ENCODE measurements at places on chromosomes 1 and 21. TPM values are rescaled to one million over a fixed set of nuclear protein-coding genes. Genes with fewer than 3 reads are reported as not detected.

Gene TCHHL1
- not detected for total RNA-seq

DNA sequence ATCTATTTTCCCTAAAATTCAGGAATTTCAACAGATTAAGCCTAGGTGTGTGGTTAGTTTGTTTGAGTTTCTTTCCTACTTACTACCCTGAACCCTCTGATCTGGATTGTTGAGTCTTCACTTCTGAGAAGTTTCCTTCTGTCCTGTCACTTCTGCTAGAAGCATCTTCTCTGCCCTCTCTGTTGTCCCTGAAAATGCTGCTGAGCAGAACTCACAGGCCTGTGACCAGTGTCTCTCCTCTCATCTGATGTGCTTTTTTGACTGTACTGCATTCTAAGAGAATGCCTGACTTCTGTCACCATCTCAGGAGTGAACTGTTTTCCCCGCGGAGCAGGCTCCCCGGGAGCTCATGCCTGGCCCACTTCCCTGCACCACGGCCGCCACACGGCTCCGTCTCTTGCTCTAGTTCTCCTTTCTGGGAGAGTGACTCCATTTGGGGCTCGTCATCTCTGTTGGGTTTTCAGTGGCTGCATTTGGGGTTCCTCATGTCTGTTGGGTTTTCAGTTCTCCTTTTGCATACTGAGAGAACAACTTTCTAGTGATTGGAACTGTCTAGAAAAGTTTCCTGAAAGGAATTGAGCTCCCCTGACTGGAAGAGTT lies 77.9 kb downstream of the POFUT2 start:
- H3K4me1 ChIP-seq: no peaks in the 10 kb centered on the region
- H3K27ac ChIP-seq: no peak overlapping the region
- peaks cover 14% of the 10 kb centered on the region for H3K36me3 ChIP-seq
- no peak for DNase-seq

Gene EDN2
- not detected for total RNA-seq

DNA sequence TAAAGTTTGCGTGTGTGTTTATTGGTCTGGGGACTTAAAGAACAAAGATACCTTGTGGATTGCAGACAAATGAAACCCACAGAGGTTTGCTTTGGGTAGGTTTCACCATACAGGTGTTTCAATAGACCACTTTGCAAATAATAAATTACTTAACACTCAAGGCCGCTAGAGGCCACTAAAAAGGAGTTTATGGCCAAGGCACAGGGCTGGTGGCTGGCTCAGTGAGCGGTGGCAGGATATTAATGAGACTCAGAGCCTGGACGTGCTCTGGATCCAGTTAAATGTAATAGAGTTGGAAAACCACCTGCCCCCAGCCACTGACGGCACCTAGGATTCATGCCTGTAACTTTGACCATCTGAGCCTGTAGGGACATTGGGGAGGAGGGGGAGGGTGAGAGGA lies 44.5 kb downstream of the LRRC38 start:
- no peaks in the 10 kb centered on the region for H3K36me3 ChIP-seq
- no peaks in the 10 kb centered on the region for H3K4me1 ChIP-seq
- H3K27me3 ChIP-seq: no peaks in the 10 kb centered on the region
- peak; percentile 46 for DNase-seq

- no peak overlapping the region for H3K4me3 ChIP-seq
- H3K27me3 ChIP-seq: no peaks in the 10 kb centered on the region
- peaks cover 88% of the 10 kb centered on the region for H3K4me1 ChIP-seq
- H3K27ac ChIP-seq: peak overlapping the region; percentile 78
Measured at GRCh38 chr1:164709126-164709525, 150.1 kb downstream of the PBX1 start.

DNA sequence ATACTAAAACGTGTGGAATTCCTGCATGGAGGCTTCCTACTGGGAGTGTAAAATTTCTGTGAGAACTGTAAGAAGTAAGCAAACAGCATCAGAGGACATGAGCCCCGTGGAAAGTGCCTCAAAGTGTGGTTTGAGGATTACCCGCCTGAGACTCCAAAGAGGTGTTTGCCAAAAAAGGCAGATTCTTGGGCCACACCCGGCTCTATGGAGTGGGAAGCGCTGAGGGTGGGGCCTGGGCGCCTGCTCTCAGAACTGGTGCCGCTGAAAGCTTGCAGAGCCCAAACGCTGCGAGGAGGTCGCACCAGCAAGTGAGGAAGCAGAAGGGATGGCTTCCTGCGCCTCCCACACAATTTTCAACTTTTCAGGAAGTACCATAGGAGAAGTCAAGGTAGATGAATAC lies 43.0 kb upstream of the PSEN2 start:
- no peak overlapping the region for H3K4me3 ChIP-seq
- H3K27me3 ChIP-seq: no peaks in the 10 kb centered on the region
- peak; percentile 65 for DNase-seq
- peaks cover 6% of the 10 kb centered on the region for H3K4me1 ChIP-seq

DNA sequence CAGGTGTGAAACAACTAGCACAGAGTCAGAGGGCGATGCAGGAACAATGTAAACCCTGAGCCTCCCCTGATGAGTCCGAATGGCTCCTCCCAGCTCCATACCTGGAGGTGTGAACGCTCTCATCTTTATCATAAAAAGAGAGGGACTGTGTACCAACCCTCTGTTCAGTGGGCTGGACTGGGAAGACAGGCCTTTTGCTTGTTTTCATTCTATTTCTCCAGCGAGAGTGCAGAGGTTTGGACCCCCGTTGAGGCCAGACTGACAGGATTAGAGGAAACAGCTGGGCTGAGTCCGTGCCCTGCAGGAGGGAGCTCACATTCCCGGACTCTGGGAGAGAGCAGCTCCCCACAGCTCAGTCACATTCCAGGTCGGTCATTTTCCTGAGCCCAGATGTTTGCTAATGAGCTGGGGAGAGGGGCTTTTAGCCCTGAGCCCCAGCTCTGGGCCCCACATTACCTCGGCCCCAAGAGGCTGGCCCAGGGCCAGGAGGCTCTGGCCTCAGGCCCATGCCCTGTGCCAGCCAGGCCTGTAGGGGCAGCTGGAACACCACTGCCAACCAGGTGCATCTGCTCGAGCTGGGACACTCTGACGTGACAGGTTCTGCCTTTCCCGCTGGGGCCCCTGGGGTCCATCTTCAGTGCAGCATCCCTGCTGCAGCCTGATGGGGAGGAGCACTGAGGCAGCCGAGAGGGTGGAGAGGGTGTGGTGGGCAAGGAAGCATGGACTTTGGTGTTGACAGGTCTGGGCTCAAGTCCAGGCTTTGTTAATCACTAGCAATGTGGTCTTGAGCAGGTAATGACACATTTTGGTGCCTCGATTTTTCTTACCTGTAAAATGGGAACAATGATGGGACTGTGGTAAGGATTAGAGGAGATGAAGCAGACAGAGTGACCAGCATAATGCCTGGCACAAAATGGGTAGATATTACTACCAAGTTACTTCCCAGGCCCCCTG lies 3.5 kb upstream of the NBL1 start:
- peaks cover 47% of the 10 kb centered on the region for H3K4me1 ChIP-seq
- DNase-seq: peak; percentile 56
- H3K27me3 ChIP-seq: peaks cover 24% of the 10 kb centered on the region
- H3K4me3 ChIP-seq: no peak overlapping the region
- H3K27ac ChIP-seq: peak overlapping the region; percentile 22

Gene DPT
- total RNA-seq: 58.8 TPM
